ENCODE measurements at places on chromosomes 1 and 21. TPM values are rescaled to one million over a fixed set of nuclear protein-coding genes. Genes with fewer than 3 reads are reported as not detected.

Gene NHLH1
- 0.04 TPM for total RNA-seq

Gene OLIG2
- 0.04 TPM for total RNA-seq

Gene KIAA1614
- total RNA-seq, result 11.7 TPM

Gene NECTIN4
- 0.04 TPM for total RNA-seq

Gene SIM2
- total RNA-seq, result 4.7 TPM

Gene MEGF6
- total RNA-seq, result 20.8 TPM

Gene URB2
- total RNA-seq, result 6.0 TPM

GRCh38 chr1:62362061-62362917 lies 43.1 kb upstream of the KANK4 start:
- H3K4me3 ChIP-seq, result no peak overlapping the region
- DNase-seq, result peak; percentile 66
- H3K4me1 ChIP-seq, result peaks cover 14% of the 10 kb centered on the region
- H3K27me3 ChIP-seq, result no peaks in the 10 kb centered on the region

GRCh38 chr1:153763365-153764225 lies 11.6 kb upstream of the SLC27A3 start:
- H3K36me3 ChIP-seq, result peaks cover 77% of the 10 kb centered on the region
- H3K27me3 ChIP-seq, result no peaks in the 10 kb centered on the region
- no peak overlapping the region for H3K4me3 ChIP-seq
- no peaks in the 10 kb centered on the region for H3K4me1 ChIP-seq

DNA sequence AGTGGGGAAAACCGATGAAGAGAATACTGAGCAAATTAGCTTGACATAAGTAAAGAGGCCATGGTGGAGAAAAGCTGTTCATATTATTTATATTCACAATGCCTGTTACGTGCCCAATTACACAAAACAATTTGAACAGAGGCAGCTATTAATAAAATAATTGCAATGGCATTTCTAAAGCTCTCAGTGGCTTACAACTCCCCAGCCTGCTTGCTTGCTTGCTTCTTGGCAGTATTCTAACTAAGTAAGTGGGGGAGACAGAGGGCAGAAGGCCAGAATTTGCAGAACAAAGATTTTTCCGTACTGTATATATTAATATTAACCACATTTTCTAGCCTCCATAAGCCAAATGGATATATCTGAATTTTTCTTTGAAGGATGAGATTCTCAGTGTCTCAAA lies 12.9 kb downstream of the PTPN14 start:
- H3K4me1 ChIP-seq, result peaks cover 11% of the 10 kb centered on the region
- H3K4me3 ChIP-seq, result no peak overlapping the region
- H3K27me3 ChIP-seq, result no peaks in the 10 kb centered on the region
- H3K36me3 ChIP-seq, result no peaks in the 10 kb centered on the region
- H3K27ac ChIP-seq, result no peak overlapping the region

- DNase-seq, result no peak
- no peak overlapping the region for H3K27ac ChIP-seq
- no peaks in the 10 kb centered on the region for H3K4me1 ChIP-seq
- no peaks in the 10 kb centered on the region for H3K27me3 ChIP-seq
- no peak overlapping the region for H3K4me3 ChIP-seq
These were observed 6.0 kb upstream of the SEC16B start for GRCh38 chr1:177975588-177976495.

DNA sequence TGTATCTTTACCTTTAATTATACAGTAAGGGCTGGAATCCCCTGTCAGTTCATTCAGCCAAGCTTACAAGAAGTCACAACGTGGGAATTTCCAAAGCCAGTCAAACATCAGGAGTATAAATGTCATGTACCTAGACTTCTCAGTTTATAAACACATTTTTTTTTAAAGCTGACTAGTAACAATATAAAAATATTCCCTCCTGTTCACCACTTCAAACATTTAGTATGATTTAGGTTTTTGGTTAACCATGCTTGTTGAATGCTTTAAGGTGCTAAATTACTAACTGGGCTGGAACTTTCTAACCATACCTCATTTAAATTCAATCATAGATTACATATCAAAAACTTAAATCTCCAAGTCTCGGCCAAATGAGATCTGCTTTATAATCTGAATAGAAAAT lies 44.0 kb downstream of the JAK1 start:
- no peak for DNase-seq
- H3K36me3 ChIP-seq, result no peaks in the 10 kb centered on the region
- H3K27ac ChIP-seq, result no peak overlapping the region
- H3K27me3 ChIP-seq, result no peaks in the 10 kb centered on the region

DNA sequence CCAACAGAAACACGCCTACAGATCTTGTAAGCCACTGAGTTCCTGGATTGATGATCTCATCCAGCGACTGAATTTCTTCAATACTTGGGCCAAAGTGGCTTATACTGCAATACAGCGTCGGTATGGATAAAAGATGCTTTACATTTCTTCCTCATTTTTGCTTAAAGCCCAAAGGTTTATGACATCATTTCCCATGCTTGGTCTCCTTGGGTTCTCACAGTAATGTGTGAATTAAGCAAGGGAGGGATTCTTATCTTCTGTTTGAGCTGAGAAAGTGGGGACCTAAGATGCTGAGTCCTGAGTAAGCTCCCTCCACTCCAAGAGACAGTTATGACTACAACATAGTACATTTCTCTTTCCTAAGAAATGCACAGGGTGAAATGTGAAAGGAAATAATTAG lies 39.5 kb downstream of the LBR start:
- no peak overlapping the region for H3K4me3 ChIP-seq
- no peaks in the 10 kb centered on the region for H3K4me1 ChIP-seq
- no peaks in the 10 kb centered on the region for H3K36me3 ChIP-seq
- no peak overlapping the region for H3K27ac ChIP-seq

GRCh38 chr1:907611-908451 lies 15.9 kb upstream of the SAMD11 start:
- DNase-seq, result peak; percentile 12
- H3K36me3 ChIP-seq, result no peaks in the 10 kb centered on the region
- no peak overlapping the region for H3K27ac ChIP-seq
- no peak overlapping the region for H3K4me3 ChIP-seq

GRCh38 chr1:214720561-214720960 lies 117.6 kb downstream of the CENPF start:
- H3K4me1 ChIP-seq, result no peaks in the 10 kb centered on the region
- H3K36me3 ChIP-seq, result no peaks in the 10 kb centered on the region
- H3K27ac ChIP-seq, result no peak overlapping the region

DNA sequence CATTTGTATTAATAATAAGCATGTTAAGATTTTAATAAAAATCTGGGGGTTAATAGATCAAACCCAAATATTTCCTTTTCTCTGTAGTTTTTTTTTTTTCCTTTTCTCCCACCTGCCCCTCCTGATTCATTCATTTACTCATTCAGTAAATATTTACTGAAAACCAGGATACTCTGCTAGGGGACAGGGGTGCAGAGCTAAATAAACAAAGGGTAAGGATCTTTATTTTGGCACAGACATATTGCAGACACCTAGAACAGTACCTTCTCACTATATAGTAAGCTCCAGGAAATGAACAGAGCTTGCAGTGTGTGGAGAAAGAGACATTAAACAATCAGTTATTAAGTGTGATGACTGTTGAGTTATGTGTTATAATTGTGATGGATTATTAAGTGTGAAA lies 60.9 kb downstream of the AK5 start:
- DNase-seq, result no peak
- H3K4me1 ChIP-seq, result no peaks in the 10 kb centered on the region
- no peak overlapping the region for H3K27ac ChIP-seq
- no peaks in the 10 kb centered on the region for H3K27me3 ChIP-seq
- H3K36me3 ChIP-seq, result peaks cover 3% of the 10 kb centered on the region

DNA sequence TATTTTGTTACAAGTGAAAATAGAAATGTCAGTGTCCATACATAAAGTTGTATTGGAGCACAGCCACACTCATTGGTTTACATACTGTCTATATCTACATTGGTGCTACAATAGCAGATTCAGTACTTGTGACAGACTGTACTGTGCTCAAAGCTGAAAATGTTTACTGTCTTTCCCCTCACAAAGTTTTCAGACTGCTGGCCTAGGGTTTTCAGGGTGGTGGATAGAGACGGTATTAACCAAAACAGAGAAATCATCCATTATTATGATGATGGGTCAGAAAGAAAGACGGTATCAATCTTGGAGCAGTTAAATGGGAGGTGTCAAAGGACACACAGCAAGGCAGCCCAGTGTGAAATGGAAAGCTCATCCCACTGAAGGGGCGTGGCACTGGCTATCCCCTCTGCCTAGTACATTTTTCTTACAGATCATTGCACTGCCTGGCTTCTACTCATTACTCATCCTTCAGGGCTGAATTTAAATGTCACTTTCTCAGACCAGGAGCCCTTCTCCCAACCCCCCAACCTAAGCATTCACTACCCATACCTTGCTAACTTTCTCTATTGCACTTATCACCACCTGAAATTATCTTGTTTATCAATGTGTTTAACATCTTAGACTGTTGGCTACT lies 10.2 kb downstream of the JAK1 start:
- H3K4me1 ChIP-seq, result peaks cover 4% of the 10 kb centered on the region
- no peak for DNase-seq
- H3K27ac ChIP-seq, result no peak overlapping the region

DNA sequence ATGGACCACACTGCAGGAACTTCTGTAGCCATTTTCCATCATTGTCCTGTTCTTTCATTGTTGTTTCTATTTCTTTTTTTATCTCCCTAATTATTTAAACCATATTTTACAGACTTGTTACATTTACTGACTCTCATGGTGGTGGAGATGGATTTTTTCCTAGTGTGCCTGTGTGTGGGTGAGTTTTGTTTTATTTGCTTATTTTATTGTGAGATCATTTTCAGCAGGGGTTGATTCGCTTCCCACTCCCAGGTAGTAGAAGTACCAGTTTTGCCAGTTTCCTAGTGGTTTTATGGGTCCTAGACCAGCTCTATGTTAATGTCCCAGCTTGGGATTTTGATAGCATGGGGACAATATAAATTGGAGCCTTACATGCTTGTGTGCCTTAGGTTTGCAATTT lies 80.0 kb upstream of the BACH1 start:
- no peak for DNase-seq
- H3K27me3 ChIP-seq, result no peaks in the 10 kb centered on the region
- no peak overlapping the region for H3K27ac ChIP-seq

DNA sequence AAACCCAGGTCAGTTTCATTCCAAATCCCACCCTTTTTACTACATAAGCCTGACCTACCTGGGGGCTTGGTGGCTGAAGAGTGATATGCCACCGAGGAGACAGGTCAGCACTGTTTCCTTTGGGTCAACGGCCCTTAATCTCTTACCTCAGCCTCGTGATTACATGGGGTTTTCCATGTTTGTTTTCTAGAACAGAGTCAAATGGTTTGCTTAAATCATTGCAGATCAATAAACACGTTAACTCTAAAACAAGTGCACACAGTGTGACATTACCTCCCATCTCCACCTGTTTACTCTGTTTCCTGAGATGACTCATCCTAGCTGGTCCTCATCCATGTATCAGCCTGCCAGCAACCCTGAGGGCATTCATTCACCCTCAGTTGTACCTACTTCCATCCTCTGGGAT lies 40.8 kb upstream of the TP53BP2 start:
- no peak overlapping the region for H3K4me3 ChIP-seq
- DNase-seq, result no peak
- no peak overlapping the region for H3K27ac ChIP-seq

DNA sequence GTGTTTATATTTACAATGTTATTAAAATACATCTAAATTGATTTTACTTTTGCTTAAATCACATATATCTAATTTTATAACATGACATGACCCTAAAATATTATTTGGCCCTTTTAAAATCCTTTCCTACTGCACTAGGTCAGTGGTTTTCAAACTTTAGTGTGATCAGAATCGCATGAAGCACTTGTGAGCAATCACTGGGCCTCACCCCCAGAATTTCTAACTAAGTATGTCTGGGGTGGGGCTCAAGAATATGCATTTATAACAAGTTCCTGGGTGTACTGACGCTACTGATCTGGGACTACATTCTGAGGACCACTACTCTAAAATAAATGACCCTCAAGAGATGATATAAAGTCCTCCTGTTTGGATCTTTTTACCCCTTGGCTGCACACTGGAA lies 8.8 kb downstream of the COL24A1 start:
- no peaks in the 10 kb centered on the region for H3K36me3 ChIP-seq
- H3K27me3 ChIP-seq, result no peaks in the 10 kb centered on the region
- H3K4me1 ChIP-seq, result no peaks in the 10 kb centered on the region
- H3K27ac ChIP-seq, result no peak overlapping the region

GRCh38 chr1:119314001-119314796 lies 54.4 kb upstream of the HAO2 start:
- peaks cover 2% of the 10 kb centered on the region for H3K27me3 ChIP-seq
- H3K4me3 ChIP-seq, result no peak overlapping the region
- H3K4me1 ChIP-seq, result no peaks in the 10 kb centered on the region
- no peaks in the 10 kb centered on the region for H3K36me3 ChIP-seq
- no peak for DNase-seq

DNA sequence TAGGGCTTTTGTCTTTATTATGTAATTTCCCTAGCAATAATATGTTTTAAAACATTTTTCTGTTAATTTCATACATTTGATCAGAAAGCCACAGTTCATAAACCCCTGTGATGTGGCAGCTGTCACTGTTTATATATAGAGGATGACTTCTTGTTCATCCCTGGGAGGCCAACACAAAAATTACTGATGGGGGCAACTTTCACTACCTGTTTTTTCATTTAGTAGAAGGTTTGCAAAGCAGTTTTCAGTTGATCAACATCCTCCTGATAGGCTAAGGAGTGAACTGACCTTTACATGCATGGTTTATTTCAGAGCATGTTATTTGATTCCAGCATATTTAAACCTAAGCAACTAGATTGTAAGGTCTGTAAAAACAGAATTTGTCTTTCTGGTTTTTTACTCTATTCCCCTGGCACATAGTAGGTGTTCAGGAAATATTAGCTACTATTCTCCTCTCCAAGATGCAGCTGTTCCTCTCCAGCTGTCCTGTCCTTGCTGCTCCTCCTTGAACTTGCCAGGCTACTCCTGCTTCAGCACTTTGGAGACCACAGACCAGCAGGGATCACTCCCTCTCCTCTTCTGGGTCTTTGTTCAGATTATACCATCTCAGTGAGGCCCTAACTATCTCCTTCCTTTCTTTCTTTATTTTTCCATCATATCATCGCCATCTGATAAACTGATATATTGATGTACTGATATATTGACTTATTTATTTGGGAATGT lies 54.7 kb downstream of the ROR1 start:
- DNase-seq, result peak; percentile 68
- peak overlapping the region; percentile 71 for H3K27ac ChIP-seq
- no peak overlapping the region for H3K4me3 ChIP-seq

DNA sequence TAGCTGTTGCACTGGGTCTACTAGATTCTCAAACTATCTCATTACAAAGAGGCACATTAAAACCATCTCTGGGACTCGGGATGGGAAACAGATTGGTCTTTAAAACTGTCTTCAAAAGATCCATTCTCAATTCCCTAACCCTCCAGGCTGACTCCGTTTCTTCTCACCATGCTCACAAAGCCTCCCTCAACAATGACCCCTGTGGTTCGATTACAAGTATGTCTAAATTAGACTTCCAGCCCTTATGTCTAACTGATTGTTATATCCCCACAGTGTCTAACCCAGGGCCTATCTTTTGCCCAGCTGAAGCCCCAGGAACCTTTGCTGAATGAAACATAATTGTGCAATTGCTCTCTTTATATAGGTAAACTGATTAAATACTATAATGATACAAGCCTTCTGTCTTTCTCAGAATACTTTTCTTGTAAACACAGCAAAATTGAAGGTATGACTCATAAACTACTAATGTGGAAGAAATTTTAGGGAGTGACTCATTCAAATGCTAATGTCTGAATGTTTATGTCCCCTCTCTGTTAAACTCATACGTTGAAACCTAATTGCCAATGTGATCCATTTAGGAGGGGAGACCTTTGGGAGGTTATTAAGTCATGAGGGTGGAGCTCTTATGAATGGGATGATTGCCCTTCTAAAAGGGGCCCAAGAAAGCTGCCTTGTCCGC lies 65.6 kb upstream of the DAB1 start:
- peak; percentile 14 for DNase-seq
- no peaks in the 10 kb centered on the region for H3K27me3 ChIP-seq
- no peak overlapping the region for H3K27ac ChIP-seq
- H3K4me3 ChIP-seq, result no peak overlapping the region
